Lower leg skin (tissue), 4 donors: ENCODE measurements at places on chromosomes 16 and 17. TPM values are rescaled to one million over a fixed set of nuclear protein-coding genes. Genes with fewer than 3 reads are reported as not detected.

The KRTAP2-2 gene
- 3.6 TPM for total RNA-seq

The FOXL1 gene
- total RNA-seq, result not detected

The NAE1 gene
- total RNA-seq, result 36.9 TPM

The SDK2 gene
- 4.4 TPM for total RNA-seq

The PMP22 gene
- total RNA-seq, result 34.9 TPM

The ZNF75A gene
- total RNA-seq, result 18.8 TPM

The KRTAP4-3 gene
- total RNA-seq, result not detected

The UTP4 gene
- total RNA-seq, result 13.3 TPM

The CDK5R1 gene
- total RNA-seq, result 3.3 TPM

The ABCA8 gene
- total RNA-seq, result 6.1 TPM

The FOXN1 gene
- total RNA-seq, result 57.4 TPM

The HYDIN gene
- not detected for total RNA-seq

The CLEC19A gene
- not detected for total RNA-seq
